ENCODE measurements at places on chromosomes 16 and 17. TPM values are rescaled to one million over a fixed set of nuclear protein-coding genes. Genes with fewer than 3 reads are reported as not detected.

AKAP10 gene
- total RNA-seq, result 24.6 TPM

UNC119 gene
- total RNA-seq, result 44.7 TPM

TMEM106A gene
- 3.5 TPM for total RNA-seq

ANKRD40CL gene
- total RNA-seq, result not detected

HSD17B2 gene
- total RNA-seq, result 0.41 TPM

PRSS21 gene
- total RNA-seq, result not detected

IKZF3 gene
- total RNA-seq, result 0.59 TPM

TM4SF5 gene
- not detected for total RNA-seq

CFAP97D1 gene
- not detected for total RNA-seq

PRM2 gene
- not detected for total RNA-seq

ACSM3 gene
- 0.44 TPM for total RNA-seq

NUDT21 gene
- 97.6 TPM for total RNA-seq

RSKR gene
- total RNA-seq, result 17.2 TPM

TP53TG3B gene
- 0.18 TPM for total RNA-seq

FBXW10 gene
- total RNA-seq, result not detected

KCNJ12 gene
- 2.7 TPM for total RNA-seq

KRT15 gene
- total RNA-seq, result 70.4 TPM

SULT1A1 gene
- total RNA-seq, result 1.5 TPM

ABCA9 gene
- 0.05 TPM for total RNA-seq

CAVIN1 gene
- 315 TPM for total RNA-seq

USP10 gene
- 77.4 TPM for total RNA-seq

RND2 gene
- total RNA-seq, result 0.59 TPM

GNG13 gene
- 0.23 TPM for total RNA-seq

TMEM238L gene
- not detected for total RNA-seq

SLC52A1 gene
- total RNA-seq, result 0.54 TPM

ITGA2B gene
- 2.4 TPM for total RNA-seq

PDILT gene
- not detected for total RNA-seq

CRHR1 gene
- total RNA-seq, result 0.15 TPM

CA5A gene
- total RNA-seq, result not detected

CPPED1 gene
- 12.5 TPM for total RNA-seq

HOXB1 gene
- total RNA-seq, result not detected

ASGR1 gene
- total RNA-seq, result 1.3 TPM

MYH10 gene
- 36.5 TPM for total RNA-seq

CD79B gene
- total RNA-seq, result not detected

WNT9B gene
- total RNA-seq, result not detected

ADAM11 gene
- 3.5 TPM for total RNA-seq

PPM1E gene
- total RNA-seq, result 2.9 TPM

EVPL gene
- 36.4 TPM for total RNA-seq

CDRT15 gene
- not detected for total RNA-seq

ABCC11 gene
- not detected for total RNA-seq

P4HB gene
- total RNA-seq, result 759 TPM

CACNA1H gene
- 31.1 TPM for total RNA-seq

Measured in Panc1 (cell line).